Stimulated activated CD4-positive, alpha-beta T cell treated with anti-CD3 and anti-CD28 coated beads, Interleukin-1b, Interleukin-23, amount 100 ng/mL, for 1 hour (primary cell): ENCODE measurements at places on chromosomes 1 and 21.

GRCh38 chr1:175274368-175274767 is 81.8 kb upstream of the KIAA0040 start:
- no peak for DNase-seq

DNA sequence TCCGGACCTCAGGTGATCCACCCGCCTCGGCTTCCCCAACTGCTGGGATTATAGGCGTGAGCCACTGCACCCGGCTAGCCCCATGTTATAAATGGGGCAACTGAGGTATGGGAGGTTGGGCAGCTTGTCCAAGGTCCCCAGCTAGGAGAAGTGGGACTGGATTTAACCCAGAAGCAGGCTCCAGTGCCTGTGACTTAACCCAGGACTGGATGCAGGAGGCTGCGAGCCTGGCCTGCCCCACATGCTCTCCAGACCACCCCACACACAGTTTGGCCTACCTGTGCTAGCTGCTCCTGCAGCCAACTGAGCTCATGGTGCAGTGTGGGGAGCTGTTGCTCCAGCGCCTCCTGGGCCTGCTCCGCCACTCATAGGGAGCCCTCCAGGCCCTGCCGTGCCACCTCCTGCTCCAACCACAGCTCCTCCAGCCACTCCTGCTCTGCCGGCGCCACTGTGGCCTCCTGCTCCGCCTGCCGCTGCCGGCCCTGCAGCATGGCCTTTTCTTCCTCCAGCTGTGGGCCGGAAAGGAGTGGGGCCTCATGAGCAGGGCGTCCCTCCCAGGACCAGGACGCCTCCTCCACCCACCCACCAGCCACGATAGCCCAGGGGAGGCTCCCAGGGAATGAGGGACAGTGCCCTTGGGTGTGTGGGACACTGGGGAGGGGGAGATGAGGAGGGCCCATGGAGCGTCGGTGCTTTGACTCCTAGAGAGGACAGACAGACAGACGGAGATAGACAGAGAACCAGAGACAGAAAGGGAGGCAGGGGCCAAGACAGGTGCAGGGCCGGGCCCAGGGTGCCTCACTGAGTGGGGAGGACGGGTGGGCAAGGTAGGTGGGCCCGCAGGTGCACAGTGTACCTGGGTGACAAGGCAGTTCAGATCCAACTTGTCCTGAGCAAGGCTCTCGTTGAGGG is 12.4 kb upstream of the NBPF1 start:
- DNase-seq: no peak

GRCh38 chr1:234265861-234266260 is 107.4 kb upstream of the COA6 start:
- no peak for DNase-seq

GRCh38 chr1:88878731-88879130 is 12.6 kb downstream of the GTF2B start:
- no peak for DNase-seq

GRCh38 chr1:178412400-178412770 is 84.4 kb downstream of the CLEC20A start:
- no peak for DNase-seq

DNA sequence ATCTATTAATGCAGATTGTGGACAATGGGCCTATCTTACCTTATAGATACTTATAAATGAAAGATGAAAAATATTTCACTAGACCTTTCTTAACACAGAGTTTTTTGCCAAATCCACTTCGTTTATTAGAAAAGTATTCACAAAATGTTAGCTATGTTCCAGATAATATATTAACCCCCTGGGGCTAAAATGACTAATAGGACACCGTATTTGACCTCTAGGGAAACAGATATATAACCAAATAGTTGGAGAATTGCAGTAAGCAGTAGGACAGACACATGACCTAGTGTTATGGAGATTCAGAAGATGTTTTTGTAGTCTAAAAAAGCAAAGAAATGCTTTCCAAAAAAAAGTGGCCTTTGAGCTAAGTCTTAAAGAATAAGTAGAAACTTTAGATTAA is 106.9 kb downstream of the SEC16B start:
- no peak for DNase-seq

DNA sequence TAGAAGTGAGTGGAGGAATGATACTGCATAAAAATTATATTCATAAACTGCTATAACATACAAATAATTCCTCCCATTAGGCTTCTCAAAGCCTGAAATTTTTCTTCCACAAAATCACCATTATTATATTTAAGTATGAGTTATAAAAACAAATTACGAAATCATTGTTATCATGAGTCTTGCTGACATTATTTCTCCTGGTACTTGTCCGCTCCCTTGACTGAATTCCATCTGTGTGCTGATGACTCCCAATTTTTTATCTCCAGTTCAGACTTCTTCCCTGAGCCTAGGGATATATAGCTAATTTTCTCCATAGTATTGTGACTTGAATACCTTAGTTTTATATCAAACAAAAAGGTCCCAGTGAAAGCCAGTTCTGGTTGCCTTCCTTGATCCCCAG is 268.2 kb downstream of the HMCN1 start:
- no peak for DNase-seq

DNA sequence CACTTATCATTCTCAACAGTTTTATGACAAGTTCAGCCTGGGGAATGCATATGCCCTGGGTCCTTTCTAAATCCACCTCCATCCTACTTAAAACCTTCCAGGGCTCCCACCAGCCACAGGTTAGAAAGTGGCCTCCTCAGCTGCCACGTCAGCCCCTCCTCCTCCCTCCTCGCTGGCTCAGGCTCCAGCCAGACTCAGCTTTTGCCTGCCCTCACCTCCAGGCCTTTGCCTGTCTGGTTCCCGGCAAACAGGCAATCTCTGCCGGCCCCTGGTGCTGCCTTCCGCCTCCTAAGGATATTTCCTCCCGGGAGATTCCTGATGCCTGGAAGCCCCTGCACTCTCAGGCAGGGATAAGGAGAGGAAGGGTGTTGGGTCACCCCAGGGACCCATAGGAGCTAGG is 9.5 kb downstream of the RHBG start:
- no peak for DNase-seq

DNA sequence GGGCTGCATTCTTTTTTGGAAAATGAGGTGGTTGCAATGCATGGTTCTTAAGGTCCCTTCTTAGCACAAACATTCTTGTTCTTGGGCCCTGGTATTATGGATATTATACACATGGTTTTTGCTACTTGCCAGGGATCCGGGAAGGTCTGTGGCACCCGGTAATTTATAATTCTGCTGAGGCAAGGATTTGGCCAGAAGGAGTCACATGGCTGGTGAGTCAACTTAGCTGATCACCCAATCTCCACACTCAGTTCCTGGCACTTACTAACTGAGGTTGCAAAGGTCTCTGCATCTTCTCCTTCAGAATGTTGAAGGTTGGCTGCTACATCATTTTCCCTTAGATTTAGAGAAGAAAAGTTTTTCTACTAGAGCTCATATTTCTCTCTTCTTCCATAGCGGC is 112.5 kb downstream of the ROR1 start:
- DNase-seq: no peak

GRCh38 chr1:226606311-226607267 is 58.0 kb downstream of the STUM start:
- DNase-seq: no peak

DNA sequence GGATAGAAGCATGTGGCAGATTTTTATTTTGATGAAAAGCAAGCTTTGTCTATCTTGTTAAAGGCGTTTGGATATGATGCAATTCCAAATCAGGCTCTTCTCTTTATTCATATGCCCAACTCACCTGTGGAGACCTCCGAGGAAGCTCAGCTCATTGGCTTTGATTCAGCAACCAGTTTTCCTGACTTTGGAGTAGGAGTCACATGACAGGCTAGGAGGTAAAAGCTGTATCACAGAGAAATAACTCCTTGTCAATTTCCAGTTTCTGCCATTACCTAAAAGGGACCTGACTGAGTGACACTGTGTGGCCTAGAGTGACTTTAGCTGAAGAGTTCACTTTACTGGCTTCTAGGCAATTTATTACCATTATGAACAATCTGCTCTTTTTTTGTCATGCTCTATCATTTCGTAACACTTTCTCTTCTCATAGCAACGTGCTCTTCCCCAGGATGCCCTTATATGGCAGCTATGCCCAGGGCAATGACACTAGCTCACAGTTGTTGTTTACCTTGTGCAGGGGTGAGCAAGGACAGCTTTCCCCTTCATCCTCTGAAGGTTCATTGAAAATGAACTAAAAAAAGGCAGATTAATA is 107.2 kb downstream of the KCNK1 start:
- DNase-seq: no peak

DNA sequence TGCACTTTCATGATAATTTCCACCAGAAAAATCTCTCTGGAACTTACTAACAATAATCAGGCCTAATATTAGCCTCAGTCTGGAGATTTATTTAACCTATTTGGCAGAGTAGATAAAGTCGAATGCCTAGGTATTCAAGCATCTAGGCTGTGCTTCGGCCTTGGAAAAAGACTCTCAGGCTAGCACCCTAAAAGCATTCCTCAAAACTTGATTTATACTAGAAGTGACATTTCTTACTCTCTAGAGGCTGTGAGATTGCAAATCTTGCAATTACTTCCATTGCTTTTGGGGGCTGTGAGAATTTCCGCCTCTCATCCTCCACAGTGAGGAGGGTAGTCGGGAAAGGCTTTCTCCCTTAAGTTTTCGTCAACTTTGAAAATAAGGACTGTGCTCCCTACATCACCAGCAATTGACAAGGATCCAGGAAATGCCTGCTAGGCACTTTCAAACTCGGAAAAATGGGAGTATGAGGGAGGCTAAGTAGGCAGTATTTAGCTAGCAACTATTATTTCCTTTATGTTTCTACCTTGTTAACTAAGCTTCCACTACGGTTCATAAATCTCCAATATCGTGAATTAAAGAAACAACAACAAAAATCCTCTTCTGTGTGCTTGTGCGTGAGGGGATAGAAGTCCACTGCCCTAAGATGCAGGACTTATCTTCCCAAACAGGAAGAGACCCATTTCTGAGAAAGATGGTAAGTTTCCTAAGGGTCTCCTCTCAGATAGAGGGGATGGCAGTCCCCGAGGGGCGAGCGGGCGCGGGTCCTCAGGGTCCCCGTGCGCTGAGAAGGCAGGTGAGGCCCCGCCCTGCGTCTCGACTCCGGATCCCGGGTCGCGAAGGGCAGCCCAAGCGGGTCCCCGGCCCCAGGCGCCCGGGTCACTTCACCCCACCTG is 1.1 kb upstream of the LMO4 start:
- DNase-seq: no peak
